ENCODE measurements at places on chromosomes 1 and 21.

DNA sequence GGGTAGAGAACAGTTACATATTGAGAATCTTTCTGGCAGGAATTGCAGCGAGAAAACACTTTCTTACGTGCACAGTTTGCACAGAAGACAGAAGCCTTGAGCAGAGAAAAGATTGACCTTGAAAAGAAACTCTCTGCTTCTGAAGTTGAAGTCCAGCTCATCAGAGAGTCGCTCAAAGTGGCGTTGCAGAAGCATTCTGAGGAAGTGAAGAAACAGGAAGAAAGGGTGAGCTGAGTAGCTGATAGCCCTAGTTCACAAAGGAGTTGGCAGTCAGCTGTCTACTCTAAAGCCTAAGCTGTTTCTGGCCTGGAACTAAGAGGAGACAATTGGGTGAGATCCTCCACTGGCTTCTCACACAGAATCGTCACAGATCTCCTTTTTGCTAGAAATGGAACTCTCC, 20.3 kb upstream of the SH3BGRL3 start:
- DNase-seq = no peak

DNA sequence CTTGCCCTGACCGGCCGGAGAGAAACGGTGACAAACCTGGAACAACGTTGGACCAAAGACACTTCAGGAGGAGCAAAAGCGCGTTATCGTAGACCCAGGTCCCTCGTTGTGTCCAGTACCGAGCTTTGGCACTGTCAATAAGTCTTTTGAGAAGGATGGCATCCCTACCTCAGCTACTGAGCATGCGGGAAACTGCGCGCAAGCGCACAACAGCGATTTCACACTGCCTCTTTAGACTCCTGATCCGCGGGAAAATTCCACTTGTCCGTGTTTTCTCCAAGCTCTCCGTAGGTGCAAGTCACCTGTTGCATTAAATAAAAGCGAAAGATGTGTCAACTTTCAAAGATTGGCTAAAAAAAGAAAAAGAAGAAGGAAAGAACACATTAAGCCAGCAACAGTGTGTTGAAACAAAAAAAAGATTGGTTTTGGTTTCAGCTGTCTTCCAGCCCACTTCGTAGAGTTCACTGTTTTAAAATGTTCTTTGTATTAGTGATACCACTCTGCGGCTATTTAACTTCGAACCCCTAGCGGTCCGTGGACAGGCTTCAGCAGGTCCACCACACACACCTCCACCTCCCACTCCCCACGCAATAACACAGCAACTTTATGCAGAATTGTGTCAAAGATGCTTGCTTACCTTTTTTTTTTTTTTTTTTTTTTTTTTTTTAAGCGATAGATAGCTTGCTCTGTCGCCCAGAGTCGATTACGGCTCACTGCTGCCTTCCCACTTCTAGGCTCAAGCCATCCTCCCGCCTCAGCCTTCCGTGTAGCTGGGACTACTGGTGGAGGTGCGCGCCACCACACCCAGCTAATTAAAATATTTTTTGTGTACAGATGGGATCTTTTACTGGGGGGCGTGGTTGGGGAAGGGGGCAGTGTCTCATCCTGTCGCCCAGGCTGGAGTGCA, at the start of gene BPNT1:
BPNT1 (minus strand) TSS at position 139 of the 907 bp plus-strand sequence. CDS start 9,942 bp downstream, outside the sequence.
- DNase-seq = peak; percentile 95

DNA sequence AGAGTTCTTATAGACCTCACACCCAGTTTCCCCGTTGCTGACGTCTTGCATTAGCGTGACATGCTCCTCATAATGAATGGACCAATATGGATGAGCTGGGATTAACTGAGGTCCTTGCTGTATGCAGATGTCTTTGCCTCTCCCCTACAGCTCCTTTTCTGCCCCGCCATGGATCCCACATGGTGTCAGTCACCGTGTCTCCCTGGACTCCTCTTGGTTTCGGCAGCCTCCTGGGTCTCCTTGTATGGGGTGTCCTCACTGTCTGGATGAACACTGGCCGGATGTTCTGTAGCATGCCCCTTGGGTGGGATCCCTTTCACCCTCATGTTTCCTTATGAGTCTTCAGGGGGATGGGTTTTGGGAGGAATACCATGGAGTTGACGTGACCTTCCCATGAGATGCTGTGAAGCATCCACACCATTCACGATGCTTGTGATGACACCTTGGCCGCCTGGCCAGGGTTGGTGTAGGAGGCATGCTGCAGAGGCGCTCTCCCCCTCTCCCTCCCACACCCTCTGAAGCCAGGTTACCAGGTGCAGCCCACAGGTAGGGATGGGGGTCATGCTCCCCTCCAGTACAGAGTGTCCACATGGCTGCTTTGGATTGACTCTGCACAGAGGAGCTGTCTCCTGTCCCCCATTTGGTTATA, 4.4 kb downstream of the GJC2 start:
- DNase-seq = no peak

DNA sequence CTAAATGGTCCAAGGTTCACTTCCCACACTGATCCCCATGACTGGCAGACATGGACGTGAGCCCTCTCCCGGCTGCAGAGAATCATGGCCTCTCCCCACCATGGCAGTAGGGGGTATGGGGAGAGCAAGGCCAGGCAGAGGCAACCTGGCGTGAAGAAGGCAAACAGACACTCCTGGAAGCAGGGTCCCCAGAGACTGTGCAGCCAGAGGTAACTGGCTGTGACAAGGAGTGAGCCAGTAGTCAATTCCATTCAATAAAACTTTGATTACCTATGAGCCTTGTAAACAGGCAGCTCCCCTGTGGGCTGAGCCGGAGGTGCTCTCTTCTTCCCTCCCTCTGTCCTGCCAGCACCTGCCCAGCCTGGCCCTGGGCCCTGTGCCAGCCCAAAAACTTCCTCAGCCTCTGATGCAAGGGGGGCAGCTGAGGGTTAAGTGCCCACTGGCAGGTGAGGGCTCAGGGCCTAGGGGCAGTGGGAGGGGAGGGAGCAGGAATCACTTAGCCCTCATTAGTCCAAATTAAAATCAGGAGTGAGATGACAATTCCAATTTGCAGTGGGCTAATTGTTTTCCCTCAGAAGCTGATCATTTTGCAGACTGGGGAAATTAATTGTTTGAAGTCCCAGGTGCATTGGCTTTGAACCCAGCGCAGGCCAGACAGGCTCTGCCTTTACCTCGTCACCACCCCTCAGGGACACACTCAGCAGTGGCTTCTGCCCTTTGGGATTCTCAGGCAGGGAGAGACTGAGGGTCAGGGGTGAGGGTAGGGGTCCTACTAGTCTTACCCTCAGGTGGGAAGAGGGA, 35.6 kb downstream of the LRRN2 start:
- no peak for DNase-seq

- DNase-seq = no peak
Observed at GRCh38 chr1:87204921-87205320, 123.8 kb upstream of the LMO4 start.

GRCh38 chr21:29279558-29279957, 19.2 kb upstream of the BACH1 start:
- DNase-seq = no peak

DNA sequence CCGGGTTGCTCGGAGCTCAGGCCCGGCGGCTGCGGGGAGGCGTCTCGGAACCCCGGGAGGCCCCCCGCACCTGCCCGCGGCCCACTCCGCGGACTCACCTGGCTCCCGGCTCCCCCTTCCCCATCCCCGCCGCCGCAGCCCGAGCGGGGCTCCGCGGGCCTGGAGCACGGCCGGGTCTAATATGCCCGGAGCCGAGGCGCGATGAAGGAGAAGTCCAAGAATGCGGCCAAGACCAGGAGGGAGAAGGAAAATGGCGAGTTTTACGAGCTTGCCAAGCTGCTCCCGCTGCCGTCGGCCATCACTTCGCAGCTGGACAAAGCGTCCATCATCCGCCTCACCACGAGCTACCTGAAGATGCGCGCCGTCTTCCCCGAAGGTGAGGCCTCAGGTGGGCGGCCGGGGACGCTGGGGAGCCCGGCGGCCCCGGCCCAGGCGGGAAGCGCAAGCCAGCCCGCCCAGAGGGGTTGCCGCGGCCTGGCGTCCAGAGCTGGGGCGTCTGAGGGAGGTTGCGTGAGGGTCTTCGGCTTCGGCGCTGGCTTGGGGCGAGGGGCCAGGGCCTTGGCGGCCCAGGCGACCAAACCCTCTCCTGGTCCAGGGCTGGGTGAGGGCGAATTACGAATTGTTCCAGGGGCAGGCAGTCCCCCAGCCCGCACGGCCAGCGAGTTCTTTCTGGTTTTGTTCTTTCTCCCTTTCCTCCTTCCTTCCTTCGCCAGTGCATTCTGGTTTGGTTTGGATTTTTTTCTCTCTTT, 805 bp downstream of the SIM2 start:
- DNase-seq = no peak

GRCh38 chr1:175671066-175671465, 72.3 kb downstream of the TNR start:
- DNase-seq = no peak

DNA sequence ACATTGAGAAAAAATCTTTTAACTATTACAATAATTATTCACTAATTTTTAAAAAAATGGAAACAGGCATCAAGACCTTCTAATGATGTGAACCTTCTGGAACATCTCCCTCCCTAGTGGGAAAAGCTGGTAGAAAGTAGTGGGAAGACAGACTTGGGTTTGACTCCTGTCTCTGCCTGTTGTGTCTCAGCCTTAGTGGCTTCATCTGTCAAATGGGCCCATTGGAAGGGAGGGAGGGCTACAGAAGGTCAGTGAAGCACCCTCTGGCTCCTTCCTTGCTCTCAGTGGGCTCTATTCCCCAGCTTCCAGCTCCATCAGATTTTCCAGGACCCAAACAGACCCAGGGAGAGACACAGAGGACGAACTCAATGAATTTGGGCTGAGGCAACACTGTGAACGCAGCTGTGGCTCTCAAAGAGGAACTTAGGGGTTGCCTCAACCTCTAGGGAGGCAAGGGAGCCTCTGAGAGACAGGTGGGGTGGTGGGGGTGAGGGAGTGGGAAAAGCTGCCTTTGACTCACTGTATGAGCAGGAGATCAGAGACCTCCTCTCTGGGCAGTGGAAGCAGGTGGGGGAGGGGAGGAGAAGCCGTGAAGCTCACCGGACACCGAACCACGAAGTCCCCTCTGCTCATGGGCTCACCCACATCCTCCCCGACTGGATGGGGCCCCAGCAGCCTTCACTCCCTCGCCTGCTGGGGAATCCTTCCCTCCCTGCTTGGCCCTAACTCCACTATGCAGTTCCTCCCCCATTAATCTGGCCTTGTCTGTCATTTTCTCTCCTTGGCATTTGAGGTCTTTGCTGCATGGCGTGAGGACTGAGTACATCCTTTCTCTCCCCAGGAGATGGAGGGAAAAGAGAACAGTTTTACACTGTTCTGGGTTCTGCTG, 4.5 kb downstream of the CNR2 start:
- DNase-seq = no peak

DNA sequence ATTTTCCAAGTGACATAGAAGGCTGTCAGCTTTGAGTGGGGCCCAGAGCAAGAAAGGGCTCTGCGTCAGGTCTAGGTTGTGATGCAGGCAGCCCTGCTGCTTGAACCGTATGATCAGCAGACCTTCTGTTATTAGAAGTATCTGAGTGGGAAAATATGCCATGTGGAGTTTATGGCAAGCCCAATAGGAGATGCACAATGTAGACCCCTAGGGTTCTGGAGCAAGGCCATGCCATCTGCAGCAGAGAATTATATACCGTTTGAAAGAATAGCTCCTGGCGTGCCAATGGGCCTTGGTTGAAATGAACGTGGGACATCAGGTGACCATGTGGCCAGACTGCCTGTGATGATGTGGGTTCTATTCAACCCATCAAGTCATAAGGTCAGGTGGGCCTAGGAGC, 44.1 kb upstream of the ZBTB18 start:
- no peak for DNase-seq

- DNase-seq = no peak
Observed at GRCh38 chr1:6996866-6997265, 211.6 kb downstream of the CAMTA1 start.

- no peak for DNase-seq
Observed at GRCh38 chr1:20149601-20150325, 10.6 kb downstream of the PLA2G2F start.

DNA sequence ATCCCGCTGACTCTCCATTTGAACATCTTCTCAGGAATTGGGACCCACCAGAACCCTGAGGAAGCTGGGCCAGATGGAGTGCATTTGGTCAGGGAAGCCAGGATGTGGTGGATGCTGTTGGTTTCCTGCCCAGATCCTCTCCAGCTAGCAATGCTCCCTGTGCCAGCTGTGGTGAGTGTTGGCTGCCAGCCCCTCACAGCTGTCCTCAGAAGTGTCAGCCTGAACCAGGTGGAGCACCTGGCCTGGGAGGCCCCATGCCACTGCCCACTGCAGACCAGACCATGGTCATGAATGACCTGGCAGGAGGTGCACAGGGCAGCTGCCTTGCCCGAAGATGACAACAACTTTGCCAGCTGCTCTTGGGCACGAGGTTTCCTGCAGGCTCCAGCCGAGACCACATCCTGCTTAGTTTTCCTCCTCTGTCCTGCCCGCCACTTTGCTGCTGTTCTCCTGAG, 54.4 kb downstream of the PRSS38 start:
- DNase-seq = no peak

GRCh38 chr1:207808911-207809555, 57.2 kb downstream of the CD46 start:
- no peak for DNase-seq

DNA sequence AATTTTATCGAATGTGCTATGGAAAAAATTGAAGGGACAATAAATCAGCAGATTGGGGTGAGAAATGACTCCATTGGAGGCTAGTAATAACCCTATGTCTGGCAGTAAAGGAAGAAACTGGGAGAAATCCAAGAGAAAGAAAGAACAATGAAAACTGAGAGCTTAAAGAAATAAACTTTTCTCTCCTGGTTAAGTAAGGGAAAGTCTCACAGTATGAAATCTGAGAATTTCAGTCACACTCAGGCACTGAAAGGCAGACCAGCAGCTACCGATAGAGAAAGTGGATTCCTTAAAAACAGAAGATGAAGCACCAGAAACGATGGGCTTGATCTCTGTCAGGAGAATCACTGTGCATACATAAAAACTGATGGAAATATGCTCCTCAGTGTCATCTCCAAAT, 404.2 kb downstream of the PLPP3 start:
- no peak for DNase-seq

- no peak for DNase-seq
Observed at GRCh38 chr1:232844791-232845190, 39.6 kb downstream of the MAP10 start.

DNA sequence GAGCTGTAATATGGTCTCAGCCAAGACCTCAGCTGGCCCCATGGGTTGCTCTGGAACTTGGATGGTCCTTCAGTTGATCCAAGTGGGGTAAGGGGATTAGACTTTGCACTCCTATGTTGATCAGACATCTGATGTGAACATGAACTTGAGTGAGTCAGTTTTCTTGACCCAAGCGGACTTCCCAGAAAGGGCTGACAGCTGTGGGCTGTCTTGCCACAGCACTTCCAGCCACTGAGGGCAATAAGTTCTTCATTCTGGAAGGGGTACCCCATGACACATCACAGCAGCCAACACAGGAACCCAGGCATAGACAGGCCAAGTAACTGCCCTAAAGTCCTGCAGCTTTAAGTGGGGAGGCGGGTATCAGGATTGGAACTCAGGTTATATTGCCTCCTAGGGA, 93.9 kb upstream of the USP24 start:
- no peak for DNase-seq

- DNase-seq = no peak
Observed at GRCh38 chr1:68445709-68446108, 4.0 kb downstream of the RPE65 start.

DNA sequence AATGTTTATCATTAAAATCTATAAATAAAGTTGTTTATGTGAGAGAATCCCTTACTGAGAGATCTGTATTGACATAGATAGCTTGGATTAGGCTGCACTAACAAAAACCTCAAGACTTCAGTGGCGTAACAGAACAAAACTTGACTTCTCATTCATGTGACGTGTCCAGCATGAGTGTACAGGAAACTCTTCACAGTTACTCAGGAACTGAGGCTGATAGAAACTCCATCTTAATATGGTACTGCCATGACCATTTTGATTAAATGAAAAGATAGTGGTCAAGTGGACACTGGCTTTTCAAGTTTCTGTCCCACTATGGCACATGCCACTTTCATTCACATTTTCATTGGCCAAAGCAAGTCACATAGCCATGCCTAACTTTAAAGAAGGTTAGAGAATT, 3.7 kb downstream of the ST3GAL3 start:
- no peak for DNase-seq
